Activated naive CD8-positive, alpha-beta T cell treated with anti-CD3 and anti-CD28 coated beads for 36 hours (primary cell): ENCODE measurements at places on chromosomes 11 and 22.

GRCh38 chr11:2213890-2214526 lies 42.4 kb upstream of the TH start:
- DNase-seq: no peak

DNA sequence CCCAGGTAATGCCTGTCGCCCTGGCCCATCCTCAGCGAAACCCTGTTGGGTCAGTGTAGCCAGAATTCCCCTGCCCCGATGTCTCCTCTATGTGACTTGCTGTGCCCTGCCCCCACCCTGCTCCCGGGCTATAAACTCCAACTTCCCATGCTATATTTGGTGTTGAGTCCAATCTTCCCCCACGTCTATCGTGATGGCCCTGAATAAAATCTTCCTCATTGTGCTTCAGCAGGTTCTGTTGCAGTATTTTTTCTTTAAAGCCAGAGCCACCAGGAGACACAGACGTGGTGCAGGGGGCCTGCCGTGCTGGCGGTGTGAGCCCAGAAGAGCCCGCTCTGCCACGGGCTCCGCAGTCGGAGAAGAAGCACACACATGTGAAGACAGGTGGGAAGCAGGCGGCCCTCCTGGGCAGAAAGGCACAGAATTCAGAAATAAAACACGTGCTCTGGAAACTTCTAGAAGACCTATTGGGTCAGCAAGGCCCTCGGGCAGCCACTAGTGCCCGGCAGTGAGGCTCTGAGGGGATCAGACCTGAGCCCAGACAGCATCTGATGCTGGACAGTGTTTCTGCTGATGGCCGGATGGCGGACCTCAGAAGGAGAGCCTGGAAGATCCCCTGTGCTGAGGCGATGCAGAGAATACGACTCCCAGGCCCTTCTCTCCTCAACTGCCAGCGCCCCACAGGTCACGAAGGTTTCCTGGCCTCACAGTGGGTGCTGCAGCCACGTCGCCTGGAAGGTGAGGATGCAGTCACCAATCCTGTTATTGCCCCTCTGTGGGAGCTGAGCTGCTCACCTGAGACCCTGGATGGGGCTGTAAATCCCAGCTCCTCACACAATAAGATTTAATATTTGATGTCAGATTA lies 501.9 kb downstream of the BRD1 start:
- DNase-seq: no peak

DNA sequence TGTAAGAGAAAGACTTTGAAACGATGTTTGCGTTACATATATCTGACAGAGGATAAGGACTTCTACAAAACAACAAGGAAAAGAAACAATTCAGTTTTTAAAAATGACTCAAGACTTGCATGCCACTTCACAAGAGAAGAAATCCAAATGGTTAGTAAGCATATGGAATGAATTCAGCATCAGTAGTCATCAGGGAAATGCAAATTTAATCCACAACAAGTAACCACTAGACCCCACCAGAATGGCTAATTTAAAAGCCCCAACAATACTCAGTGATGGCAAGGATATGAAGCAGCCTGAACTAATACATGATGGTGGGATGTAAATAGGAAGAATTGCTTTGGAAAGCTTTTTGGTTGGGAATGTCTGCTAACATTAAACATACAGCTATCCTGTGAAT lies 142.6 kb downstream of the ATXN10 start:
- DNase-seq: no peak

DNA sequence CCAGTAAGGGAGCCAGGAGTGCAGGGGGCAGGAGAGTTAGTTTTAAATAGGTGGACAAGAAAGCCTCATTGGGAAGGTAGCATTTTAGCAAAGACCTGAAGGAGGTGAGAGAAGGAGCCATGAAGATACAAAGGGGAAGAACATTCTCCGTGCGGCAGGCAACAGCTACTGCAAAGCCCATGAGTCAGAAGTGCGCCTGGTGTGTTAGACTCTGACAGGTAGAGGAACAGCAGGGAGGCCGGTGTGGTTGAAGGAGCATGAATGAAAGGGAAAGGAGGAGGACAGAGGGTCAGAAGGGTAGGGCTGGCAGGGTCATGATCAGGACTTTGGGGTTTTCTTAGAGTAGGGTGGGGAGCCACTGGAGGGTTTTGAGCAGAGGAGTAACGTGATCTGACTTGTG lies 34.5 kb upstream of the PAMR1 start:
- DNase-seq: no peak

GRCh38 chr11:130103296-130103814 lies 33.7 kb downstream of the APLP2 start:
- no peak for DNase-seq

GRCh38 chr22:35703861-35704584 lies 13.6 kb upstream of the APOL5 start:
- DNase-seq: no peak

DNA sequence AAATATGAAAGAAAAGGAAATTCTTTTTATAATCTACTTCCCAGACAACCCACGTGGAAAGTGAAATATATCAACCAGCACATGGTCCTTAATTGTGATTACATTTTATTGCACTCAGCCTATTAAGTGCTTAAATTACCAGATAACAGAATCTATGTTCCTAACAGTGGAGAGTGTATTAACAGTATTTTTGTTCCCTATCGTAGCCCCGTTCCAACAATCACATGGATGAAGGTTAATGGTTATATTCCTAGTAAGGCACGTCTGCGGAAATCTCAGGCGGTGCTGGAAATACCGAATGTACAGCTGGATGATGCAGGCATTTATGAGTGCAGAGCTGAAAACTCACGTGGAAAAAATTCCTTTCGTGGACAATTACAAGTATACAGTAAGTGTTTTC lies 626.1 kb upstream of the ARHGAP42 start:
- no peak for DNase-seq

- DNase-seq: no peak
These were observed 136.3 kb downstream of the SNX19 start for GRCh38 chr11:130779943-130780342.

- DNase-seq: no peak
These were observed 745.9 kb upstream of the TENM4 start for GRCh38 chr11:80186692-80187091.

GRCh38 chr11:114447892-114448291 lies 8.6 kb downstream of the REXO2 start:
- no peak for DNase-seq

GRCh38 chr11:2551131-2551530 lies 106.3 kb downstream of the KCNQ1 start:
- DNase-seq: no peak

DNA sequence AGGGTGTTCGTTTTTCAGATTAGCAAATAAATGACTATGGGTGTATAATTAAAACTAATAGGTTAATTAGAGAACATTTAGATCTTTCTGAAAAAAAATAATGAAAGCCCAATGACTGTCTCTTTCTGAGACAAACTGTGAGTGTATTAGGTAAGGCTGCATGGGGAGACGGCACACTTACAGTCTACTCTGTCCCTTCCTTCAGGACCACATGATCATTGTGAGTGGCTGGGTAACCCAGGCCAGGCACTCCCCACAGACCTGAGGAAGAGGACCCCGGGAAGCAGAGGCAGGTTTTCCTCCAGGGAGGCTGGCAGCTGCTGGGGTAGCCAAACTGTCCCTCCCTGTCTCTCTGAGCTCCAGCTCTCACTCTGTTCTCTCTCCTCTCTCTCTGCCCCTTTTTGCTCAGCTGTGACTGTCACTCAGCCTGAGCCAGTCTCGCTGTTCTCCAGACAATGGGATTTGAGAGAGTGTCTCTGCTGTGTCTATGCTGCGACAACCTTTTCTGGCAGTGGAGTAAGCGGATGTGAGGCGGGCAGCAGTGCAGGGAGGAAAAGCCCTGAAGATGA lies 83.1 kb upstream of the NCAM1 start:
- no peak for DNase-seq

DNA sequence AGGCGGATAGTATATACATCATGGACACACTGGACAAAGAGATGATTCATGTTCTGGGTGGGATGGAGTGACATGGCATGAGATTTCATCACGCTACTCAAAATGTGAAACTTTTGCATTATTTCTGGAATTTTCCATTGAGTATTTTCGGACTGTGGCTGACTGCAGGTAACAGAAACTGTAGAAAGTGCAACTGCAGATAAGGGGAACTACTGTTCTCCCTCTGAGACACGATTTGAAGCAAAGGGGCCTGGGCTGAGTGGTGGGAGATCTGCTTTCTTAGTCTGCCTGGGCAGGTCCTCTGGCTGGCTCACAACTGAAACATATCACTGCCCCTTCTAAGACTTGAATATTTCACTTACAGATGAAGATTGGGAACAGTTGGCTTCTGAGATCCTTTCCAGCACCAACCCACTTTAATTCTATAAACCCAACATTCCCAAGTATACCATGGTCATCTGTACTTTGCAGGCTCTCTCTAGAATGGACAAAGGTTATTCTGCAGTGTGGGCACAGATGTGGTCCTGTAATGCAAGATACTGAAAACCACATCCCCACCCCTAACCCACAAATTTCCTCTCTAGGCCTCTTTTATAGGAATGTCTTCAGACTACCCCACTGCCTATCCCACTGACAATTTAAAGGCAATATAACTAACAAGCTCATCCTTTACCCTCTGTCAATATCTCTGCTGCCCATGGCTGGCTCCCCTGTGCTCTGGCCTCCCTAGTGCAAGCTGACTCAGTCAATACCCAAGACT lies 121.1 kb downstream of the KCNC1 start:
- no peak for DNase-seq

- DNase-seq: no peak
These were observed 548.2 kb downstream of the TBC1D22A start for GRCh38 chr22:47310601-47311000.

DNA sequence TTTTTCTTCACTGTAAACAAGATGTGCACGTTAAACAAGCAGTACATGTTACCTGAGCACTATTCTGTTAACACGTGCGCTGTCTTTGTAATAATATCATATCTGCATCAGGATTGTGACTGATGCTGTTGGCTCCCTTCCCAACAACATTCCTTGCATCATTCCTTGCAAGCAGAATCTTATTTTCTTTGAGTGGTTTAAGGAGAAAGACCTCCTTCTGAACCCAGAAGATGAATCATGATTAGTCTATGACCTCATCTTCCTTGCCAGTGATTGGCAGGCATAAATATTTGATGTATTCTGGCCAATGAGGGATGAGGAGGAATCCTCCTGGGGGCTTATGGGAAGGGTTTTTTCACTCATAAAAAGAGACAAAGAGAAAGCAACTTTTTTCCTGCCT lies 46.2 kb downstream of the C11orf71 start:
- DNase-seq: no peak

GRCh38 chr11:133661846-133662245 lies 129.5 kb upstream of the OPCML start:
- DNase-seq: no peak

- DNase-seq: no peak
These were observed 52.6 kb downstream of the PITPNB start for GRCh38 chr22:27866135-27867084.

GRCh38 chr11:72244361-72245262 lies 636 bp upstream of the PHOX2A start:
- DNase-seq: no peak

DNA sequence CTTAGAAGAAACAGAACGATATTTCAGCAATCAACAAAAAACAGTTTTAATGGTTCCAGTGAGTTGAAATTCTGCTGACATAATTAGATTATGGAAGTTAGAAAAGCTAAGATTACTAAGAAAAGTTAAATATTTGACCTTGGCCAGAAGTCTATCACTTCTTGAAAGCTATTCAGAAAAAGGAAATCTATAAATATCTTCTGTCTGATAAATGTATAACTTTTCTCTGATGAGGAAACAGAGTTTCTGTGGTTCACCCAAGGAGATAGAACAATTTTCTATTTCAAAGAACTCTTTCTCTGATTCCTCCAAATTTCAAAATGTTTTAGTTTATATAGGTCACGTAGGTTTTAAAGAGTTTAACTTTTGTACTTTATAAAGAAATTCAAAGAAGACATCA lies 438.4 kb upstream of the CHORDC1 start:
- no peak for DNase-seq

DNA sequence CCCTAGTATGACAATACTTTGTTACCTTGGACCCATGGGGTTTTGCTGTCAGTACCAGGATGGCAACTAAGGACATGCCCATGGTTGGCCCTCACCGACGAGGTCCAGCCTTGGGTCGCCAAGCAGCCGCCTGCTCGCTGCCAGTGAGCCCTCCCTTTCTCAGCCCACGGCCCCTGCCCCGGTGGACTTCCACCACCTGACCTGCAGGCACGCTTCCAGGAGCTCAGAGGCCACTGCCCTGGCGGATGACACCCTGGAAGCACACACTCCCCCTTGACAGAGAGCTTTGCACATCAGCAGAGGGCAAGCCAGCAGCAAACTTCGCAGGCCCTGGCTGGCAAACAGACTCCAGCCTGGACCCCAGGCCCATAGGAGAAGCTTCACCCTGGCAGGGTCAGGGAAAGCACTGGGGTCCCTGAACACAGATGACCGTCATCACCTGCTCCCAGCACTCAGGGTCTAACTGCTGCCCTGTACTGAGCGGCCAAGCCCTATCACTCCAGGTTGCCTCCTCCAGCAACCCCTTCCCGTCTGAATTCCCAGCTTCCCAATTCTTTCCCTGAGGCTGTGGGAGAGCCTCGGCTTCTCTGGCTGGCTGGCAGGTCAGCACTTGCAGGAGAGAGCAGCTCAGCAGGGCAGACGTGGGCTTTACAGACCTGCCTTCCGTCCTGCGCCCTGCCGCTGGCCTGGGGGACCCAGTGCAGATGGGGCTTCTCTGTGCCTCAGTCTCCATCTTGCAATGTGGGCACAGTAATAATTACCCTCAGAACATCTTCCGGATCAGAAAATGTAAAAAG lies 2.7 kb upstream of the PPARA start:
- no peak for DNase-seq

DNA sequence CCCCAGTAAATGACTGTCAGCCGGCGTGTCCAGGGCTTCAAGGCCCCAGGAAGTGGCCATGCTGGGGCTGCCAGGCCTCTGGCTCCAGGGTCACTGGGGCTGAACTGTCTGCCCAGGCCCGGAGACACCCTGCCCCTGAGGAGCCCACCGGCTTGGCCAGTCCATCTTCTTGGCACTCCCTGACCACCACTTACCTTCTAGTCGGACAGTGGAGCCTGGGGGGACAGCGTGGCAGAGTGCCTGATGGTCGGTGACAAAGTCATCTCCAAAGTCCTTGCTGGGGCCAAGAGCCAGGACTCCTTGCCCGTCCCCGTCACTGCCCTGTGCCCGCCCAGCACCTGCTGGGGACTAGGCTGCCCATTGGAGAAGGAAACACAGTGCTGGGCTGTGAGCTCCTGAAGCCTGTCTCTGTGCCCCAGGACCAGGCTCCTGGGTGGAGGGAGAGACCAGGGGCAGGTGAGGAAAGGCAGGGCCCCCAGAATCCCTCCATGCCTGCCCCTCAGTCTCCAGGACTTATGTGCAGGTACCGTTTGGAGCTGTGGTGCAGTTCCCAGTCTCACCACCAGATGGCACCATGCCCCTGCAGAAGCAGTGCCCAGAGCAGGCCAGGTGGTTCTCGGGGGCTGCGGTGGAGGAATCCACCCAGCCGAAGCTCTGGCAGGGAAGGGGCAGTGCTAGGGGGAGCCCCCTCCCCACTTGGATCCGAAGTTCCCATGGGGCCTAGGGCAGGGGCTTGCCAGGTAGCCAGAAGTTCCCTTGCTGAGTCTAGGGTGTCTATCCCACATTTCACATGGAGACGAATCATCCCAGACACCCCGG lies 6.0 kb upstream of the CCDC188 start:
- DNase-seq: peak; percentile 81

- no peak for DNase-seq
These were observed 42.2 kb downstream of the BIRC2 start for GRCh38 chr11:102389253-102389652.
